CD4-positive, alpha-beta T cell (primary cell): ENCODE measurements at places on chromosomes 12 and 14.
A peak's percentile ranks its signal among the peaks of the same experiment; 100 is the strongest.

DNA sequence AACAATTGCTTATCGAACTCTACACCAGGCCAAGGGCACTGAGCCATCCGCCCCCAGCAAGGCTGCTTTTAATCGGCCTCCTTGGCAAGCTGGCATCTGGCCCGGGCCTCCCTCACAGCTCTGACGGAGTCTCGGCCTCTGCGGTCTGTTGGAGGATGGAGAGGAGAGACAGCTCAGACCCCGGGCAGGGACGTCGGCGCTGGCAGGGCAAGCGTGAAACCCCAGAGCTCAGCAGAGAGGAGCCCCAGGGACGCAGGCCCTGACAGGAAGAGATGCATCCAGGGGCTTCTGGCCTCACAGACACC lies 17.5 kb downstream of the CAMKK2 start:
- DNase-seq, result no peak

DNA sequence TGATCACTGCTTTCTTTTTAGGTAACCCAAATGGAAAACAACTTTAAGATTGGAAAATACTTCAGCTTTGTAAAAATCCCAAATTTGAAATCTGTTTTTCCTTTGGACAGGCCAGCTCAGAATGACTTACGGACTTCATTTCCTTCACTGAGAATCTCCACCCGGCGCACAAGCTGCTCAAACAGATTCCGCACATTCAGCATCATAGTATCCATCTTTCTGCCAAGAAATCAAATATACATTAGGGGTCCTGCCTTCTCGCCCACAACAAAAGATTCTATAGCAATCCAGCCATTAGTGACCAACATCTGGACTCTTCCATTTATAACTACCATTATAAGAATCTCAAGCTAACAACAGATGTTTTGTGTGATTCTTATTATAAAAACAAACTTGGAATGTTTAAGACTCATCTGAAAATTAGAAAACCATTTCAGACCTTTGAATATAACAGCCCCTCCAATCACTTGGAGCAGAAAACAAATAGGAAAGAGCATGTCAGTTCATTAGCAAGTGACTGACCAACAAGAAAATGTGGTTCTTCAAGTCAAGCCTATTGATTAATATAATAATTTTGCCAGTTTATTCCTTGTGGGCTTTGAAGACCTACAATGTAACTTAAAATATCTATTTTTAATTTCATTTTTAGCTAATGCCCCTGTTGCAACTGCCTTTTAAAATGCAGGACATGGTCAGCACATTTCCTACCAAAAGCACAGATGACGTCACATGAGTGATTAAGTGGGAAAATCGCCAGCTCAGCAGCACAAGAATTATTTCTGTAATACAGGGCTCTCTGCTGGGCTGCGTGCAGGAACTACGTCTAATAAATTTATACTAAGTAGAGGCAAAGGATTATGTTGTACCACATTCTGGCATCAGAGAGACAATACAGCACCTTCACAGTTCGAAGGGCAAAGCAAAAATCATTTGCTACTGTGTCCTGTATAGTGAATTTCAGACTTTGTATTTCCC lies 8.5 kb downstream of the RACGAP1 start:
- DNase-seq, result no peak

- DNase-seq, result peak; percentile 85
Measured at GRCh38 chr14:61321385-61322010, at the start of gene PRKCH. Gene PRKCH, plus strand, starts transcription at chr14:61321579. Its CDS starts 523 bp downstream, at chr14:61322102.

- no peak for DNase-seq
Measured at GRCh38 chr12:11863988-11864387, 206.8 kb upstream of the BCL2L14 start.

DNA sequence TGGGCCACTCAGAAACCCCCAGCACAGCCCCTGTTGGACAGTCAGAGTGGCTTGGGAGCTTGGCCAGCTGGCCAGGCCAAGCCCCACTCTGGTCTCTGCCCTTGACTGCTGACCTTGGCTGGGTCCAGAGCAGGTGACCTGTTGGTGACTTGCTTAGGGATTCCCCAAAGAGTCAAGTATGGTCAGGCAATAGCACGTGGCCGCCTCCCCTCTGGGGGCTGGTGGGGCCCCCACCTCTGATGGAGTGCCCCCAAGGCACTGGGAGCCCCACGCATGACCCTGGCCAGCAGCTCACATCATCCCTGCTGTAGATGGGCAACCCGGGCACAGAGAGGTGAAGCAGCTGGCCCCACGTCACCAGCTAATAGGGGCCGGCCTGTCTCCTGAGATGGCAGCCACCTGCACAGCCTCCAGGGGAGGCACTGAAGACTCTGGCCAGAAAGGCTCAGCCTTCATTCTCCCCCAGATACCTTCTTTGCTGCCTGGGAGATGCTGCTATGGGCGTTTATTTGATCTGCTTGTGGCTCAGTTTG lies 1.8 kb downstream of the CCDC197 start:
- no peak for DNase-seq

GRCh38 chr14:70303545-70304293 lies 55.8 kb downstream of the COX16 start:
- DNase-seq, result no peak

DNA sequence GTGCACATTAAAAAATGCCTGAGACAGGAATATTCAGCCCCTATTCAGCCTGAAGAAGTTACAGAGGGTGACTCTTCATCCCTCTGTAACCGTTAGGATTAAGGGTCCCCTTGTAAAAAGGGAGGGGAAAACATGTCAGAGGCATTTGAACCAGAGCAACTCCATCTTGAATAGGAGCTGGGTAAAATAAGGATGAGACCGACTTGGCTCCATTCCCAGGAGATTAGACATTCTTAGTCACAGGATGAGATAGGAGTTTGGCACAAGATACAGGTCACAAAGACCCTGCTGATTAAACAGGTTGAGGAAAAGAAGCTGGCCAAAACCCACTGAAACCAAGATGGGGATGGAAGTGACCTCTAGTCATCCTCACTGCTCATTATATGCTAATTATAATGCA lies 19.9 kb upstream of the MDM1 start:
- DNase-seq, result no peak

DNA sequence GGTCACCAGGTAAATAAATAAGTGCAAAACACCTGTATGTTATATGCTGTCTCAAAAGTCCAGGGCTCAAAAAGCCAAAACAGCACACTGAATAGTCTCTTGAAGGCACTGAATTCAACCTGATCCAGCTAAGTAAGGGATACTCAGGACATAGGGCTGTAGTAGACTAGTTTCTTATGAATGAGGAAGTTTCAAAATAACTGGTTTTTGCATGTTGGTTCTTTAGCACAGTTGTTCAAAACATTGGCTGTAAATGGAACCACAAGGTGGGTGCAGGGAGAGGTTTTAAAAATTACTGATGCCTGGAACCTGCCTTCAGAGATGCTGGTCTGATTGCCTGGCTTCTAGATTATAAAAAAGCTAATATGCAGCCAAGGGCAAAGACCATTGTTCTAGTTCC lies 34.1 kb downstream of the NDUFA12 start:
- DNase-seq, result no peak

- no peak for DNase-seq
Measured at GRCh38 chr14:104367866-104368750, 211.5 kb upstream of the C14orf180 start.

DNA sequence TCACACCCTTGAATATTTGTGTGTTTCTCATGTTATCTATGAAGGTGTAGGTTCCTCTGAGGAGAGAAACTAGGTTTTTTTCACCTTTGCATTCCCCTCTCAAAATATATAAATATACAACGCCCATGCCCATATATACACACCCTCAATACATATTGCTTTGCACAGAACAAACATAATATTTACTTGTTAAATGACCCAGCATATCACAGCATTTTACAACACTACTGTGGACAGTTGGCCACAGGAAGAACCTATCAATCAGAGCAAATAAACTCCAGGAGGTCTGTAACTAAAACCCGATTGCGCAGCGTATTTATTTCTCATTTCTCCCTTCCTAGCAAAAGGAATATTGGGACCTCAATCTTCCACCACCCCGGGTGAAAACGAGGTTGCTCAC lies 196.0 kb downstream of the SLC5A8 start:
- no peak for DNase-seq

GRCh38 chr14:38226366-38226765 lies 18.7 kb downstream of the SSTR1 start:
- DNase-seq, result no peak

DNA sequence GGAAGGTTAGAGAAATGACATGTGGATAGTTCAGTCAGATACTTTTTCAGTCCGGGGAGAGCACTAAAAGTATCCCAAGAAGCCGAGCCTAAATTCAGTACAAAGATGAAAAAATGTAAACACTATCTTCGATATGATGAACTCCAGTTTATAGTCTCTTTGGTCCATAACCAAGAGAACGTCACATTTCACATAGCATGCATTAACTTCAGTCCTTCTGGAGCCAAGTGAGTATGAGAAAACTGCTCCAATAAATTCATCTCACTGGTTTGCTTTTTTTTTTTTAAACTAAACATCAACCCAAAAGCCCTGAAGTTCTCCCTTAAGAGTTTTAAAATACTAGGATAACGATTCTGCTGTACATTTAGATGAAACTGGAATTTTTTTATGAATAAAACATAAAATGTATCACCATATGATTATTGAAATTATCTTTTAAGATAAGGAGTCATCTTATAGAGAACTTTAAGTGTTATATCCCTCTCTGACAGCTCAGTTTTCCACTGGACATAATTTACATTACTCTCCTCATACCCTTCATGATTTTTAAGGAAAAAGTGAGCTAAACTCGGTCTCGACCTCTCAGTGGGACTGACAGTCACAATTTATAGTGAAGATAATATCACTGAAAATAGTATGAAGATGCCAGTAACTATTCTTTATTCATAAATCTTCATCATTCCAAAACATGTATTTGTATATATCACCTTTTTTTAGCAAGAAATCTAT lies 841.5 kb upstream of the FLRT2 start:
- no peak for DNase-seq
